Foreskin keratinocyte (primary cell): ENCODE measurements at places on chromosomes 16 and 17.

DNA sequence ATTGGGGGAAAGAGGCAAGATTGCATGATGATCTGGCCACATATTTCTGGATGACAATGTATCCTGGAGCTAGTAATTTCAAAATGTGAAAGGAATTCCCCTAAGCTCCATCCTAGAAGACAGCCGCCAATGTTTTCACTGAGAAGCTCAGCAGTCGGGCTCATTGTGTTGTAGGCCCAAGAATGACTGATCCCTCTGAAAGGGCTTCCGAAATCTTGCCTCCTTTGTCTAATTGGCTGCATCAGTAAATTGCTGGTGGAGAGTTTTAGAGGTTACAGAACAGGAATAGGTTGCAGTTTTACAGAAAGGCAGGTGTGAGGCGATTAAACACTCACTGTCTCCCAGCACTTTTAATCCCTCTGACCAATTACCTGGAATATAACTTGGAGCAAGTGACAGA lies 464.1 kb upstream of the SALL1 start:
- DNase-seq: no peak

DNA sequence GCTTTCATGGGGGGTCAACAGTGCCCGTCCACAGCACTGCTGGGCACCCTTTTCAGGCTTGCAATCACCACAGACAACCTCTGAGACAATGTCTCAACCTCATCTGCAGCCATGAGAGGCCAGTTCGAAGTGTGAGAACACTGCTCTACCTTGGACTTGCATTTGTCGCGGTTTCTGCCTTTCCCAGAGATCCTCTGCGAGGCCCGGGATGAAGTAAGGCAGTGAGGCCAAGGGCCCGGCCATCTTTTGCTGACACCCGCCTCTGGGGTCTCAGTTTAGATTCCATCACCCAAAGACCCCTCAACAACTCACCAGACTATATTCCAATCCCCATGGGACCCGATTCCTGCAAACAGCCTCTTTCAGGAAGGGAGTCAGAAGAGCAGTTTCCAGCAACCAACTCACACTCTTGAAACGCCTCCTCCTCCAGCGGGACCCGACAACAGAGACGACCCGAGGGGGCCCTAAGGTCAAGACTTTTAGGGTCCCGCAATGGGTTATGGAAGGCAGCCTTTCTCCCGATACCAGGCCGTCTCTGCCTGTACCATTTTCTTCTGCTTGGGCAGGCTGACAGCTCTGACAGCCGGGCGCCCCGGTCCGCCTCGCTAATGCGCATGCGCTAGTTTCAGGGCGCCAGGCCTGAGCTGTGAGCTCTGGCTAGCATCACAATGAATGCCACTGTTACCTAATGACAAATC lies 576.0 kb downstream of the KCNJ18 start:
- no peak for DNase-seq

DNA sequence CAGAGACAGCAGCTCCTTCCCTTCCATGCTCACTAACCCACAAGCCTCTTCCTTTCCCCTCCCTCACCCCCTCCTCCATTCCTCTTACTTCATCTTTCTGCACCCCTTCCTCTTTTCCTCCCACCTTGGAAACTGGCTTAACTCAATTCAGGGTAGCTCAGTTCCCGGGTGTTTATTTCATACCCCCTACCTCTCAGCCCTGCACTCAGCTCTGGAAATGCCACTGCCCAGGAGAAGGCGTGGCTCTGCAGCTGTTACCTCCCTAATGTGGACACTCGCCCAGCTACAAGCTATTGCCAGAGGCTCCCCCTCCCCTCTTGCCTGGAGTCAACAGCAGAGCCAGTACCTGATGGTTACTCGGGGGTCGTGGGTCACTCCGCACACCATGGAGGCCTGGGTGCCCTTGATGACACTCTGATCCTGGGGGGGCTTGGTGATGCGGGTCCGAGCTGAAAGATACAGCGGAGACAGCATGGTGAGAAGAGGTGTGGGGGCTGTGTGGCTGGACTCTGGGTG lies 118.4 kb upstream of the CDC42EP4 start:
- DNase-seq: no peak

DNA sequence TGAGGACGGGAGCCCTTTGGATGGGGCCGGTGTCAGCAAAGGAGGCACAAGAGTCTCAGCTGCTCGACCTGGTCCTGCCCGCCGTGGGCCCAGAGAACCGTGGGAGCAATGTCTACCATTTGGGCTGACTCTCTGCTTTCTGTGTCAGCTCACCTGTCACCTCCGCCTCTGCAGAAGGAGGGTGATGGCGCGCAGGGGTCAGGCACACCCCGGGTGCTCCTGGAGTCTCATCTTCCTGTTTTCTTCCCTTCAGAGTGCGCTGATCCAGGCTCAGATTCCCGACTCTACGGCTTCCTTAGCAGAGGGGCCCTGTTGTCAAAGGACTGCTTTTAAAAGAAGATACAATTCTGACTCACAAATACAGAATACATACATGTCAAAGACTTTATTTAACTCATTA lies 167.1 kb downstream of the BANP start:
- no peak for DNase-seq
